ENCODE measurements at places on chromosomes 16 and 17.

GRCh38 chr16:71855937-71856662 lies 10.3 kb downstream of the ATXN1L start:
- DNase-seq = no peak

- DNase-seq = no peak
Observed at GRCh38 chr16:66484453-66485213, 57.5 kb downstream of the BEAN1 start.

GRCh38 chr17:56641373-56641772 lies 47.9 kb downstream of the NOG start:
- no peak for DNase-seq

- DNase-seq = no peak
Observed at GRCh38 chr16:23876256-23876896, 40.6 kb downstream of the PRKCB start.

DNA sequence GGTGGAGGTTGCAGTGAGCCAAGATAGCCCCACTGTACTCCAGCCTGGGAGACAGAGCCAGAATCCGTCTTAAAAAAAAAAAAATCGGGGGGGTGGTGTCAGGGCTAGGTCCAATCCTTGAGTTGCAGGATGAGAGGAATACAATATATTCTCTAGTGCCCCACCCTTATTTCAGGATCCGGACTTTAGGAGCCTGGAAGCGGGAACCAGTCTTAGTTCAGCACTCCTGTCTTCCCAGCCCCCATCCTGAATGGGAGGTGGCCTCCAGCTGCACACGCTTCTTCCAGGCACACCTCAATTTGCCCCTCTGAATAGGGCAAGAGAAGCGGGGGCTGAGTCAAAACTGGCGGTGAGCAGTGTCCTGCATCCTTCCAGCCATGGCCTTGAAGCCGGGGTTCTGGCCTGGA lies 1.6 kb downstream of the FHOD1 start:
- DNase-seq = no peak

DNA sequence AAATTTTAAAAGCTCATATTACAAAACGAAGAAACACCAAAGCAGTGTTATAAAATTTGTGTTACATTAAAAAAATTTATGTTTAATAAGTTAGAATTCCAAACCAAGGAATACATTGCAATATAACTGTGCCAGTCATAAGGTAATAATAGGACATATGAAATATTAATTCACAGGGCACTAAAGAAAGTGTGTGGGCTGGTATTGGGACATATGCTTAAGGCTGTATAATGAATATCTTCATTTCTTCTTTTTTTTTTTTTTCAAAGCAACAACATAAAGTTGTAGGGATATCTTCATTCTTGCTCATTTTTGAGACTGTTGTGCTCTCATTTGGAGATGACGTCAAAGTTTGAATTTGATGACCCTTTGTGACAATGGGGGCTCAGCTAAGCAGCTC lies 17.5 kb upstream of the FBXO47 start:
- no peak for DNase-seq

DNA sequence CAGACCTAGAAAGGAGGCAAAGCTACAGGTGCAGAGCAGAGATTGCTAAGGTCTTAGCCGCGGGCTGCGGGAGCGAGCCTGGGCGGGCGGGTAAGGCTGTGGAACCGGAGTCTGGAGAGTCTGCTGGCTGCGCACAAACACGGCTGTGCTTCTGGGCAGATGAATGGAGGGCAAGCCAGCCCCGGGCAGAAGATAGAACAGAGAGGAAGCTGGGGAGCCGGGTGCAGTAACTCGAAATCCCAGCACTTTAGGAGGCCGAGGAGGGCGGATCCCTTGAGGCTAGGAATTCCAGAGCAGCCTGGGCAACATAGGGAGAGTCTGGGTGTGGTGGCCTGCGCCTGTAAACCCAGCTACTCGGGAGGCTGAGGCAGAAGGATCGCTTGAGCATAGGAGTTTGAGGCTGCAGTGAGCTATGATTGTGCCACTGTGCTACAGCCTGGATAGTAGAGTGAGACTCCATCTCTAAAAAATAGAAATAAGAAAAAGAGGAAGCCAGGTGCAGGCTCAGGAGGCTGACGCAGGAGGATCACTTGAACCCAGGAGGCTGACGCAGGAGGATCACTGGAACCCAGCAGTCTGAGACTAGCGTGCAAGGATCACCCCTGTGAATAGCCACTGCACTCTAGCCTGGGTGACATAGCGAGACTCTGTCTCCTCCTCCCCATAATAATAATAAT lies 56.3 kb downstream of the PITPNC1 start:
- DNase-seq = no peak

DNA sequence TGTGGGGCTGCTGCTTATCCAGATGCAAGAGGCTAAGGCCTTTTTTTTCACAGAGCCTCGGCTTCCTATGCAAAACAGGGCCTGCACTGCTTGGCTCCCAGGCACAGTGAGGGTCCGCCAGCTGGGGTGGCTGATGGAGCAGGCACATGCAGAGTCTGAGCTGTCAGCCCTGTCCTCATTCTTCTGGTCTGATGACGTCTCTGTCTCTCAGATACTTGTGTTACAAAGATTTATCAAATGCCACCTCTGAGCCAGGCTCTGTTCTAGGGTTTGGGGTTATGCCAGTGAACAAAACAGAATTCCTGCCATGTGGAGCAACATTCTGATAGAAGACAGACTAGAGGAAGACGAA lies 4.8 kb downstream of the RNF40 start:
- no peak for DNase-seq

GRCh38 chr16:60929-61878 lies 7.6 kb downstream of the SNRNP25 start:
- no peak for DNase-seq

DNA sequence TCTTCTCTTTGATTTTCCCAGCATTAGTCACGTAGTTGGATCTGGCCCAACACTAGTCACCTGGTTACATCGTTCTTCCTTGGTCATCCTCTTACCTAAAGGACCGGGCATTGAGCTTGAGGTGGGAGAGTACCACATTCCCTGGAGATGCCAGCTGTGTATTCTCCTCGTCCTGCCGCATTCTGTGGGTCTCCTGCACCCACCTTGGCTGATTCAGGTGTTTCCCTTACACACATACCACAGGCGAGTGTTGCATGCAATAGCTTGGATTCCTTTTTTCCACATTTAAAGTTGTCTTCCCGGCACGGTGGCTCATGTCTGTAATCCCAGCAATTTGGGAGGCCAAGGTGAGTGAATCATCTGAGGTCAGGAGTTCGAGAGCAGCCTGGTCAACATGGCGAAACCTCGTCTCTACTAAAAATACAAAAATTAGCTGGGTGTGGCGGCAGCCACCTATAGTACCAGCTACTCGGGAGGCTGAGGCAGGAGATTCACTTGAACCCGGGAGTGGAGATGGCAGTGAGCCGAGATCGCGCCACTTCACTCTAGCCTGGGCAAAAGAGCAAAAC lies 21.6 kb upstream of the CLEC18C start:
- no peak for DNase-seq

DNA sequence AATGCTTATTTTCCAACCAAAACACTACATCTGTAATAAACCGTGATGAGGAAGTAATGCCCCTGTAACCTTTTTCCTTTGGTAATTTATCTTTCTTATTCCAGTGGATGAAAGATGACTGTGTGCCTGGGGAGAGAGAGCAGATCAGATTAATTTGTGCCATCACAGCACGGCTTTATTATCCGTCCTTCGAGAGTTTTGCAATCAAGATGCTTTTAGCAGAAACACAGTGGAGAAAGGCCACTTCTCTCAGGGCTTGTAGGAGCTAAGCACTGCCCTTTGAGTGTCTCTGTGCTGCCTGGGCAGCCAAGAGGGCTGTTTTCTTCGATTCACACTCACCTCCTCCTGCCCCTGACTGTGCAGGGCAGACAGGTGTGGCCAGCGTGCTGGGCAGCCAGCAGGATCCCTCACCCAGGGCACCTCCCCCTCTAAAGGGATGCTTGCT lies 190.2 kb downstream of the PRKCA start:
- DNase-seq = no peak

DNA sequence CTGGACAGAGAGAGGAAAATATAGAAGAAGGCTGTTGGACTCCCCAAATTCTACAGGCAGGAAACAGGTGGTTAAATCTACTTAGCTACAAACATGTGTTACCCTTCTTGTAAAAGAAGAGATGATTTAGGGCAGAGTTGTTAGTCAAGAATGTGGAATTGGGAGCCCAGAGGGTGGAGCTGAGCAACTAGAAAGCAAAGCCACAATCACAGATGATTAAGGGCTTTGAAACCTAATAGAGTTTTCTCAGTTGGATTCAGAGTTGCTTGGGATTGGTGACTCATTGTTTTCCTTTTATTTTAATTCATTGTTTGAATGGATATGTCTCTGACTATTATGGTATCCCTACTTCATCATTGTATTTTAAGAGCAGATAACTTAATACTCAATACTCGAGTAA lies 6.2 kb downstream of the ACSM5 start:
- no peak for DNase-seq

- no peak for DNase-seq
Observed at GRCh38 chr17:18246880-18247612, 11.5 kb downstream of the FLII start.

DNA sequence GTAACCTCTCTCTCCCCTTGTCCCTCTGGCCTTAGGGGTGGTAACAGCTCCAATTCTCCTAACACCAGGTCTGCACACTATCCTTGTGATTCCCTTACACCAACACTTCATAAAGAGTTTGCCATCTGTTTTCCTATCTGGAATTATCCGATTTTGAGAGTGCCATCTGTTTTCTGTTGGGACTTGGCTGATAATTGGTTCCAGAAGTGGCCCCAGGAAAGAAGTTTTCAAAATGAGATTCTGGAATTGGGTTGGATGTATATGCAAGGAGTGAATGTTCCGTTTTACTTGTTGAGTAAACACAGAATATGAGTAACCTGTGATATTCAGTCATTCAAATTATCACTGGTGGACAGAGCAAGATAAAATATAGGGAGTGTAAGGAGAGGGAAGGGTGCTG lies 134.1 kb upstream of the HS3ST3A1 start:
- no peak for DNase-seq

DNA sequence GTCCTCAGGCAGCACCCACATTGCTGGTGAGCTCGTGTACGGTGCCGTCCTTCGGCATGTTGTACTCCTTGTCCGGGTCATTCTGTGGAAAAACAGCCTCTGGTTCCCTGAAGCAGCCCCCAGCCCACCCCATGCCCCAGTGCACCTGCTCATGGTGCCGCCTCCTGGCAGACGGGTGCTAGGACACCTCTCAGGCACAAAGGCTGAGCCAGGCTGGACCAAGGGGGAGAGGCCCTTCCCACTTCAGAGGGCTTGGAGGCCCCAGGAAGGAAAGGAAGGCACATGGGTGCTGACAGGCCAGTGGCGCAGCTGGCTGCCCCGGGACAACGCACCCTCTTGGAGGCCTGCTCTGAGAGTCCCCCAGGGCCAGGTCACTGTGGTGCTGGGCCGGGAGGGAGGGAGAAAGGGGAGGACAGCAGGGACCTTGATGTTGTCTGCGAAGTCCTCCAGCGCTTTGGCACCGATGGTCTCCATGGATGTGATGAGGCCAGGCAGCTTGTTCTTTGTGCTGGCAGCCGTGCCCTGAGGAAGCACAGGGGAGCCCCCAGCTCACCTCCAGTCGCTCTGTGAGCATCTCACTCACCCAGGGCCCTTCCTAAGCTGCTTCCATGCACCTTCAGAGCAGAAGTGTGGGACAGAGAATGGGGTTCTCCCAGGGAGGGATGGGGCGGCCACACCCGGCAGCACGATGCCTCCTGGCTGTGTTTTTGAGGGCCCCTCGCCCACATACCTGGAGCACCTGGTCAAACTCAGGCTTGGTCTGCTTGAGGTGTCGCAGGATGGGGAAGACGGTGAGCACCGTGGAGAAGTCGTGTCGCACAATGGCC lies 9.3 kb downstream of the ZACN start:
- DNase-seq = no peak

- DNase-seq = no peak
Observed at GRCh38 chr17:6514371-6514770, 42.0 kb downstream of the PITPNM3 start.

DNA sequence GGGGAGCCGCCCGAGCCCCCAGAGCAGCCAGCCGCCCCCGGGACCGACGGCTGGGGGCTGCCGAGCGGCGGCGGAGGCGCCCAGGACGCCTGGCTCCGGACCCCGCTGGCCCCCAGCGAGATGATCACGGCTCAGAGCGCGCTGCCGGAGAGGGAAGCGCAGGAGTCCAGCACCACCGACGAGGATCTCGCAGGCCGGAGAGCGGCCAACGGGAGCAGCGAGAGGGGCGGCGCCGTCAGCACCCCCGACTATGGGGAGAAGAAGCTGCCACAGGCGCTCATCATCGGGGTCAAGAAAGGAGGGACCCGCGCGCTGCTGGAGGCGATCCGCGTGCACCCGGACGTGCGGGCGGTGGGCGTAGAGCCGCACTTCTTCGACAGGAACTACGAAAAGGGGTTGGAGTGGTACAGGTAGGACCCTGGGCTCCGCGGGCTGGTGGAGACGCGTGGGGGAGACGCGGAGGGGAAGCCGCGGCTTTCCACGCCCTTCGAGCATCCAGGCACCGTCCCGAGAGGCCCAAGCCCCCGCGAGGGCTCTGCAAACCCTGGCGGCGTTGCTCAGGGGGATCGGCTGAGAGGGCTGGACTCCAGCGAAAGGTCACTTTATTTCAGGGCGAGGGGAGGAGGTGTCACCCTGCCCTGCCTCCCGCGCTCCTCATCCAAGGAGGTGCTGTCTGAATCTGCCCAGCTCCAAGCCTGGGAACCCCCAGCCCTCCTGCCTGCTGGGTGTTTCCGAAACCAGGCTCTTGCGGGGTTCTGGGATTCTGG lies 1.2 kb downstream of the HS3ST4 start:
- DNase-seq = no peak

- DNase-seq = peak; percentile 14
Observed at GRCh38 chr17:8016632-8017424, 14.4 kb downstream of the GUCY2D start.

DNA sequence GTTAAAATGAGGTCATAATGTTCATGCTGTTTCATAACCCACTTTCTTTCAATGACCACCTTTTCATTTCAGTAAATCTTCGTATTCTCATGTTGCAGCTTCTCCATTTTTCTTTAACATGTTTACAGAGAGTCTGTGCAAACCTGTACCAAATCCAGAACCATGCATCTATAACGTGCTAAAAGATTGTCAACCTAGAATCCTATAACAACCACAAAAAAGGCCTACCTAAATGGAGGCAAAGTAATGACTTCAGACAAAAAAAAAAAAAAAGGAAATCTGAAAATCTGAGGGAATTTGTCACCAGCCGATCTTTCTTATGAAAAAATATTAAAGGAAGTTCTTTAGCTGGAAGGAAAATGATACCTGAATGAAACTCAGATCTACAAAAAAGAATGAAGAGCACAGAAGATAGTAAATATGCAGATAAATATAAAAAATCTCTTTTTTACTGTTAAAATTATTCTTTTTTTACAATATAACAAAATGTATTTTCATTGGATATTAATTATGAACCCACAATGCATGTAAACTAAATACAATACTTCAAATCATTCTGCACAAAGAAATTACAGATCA lies 1.4 kb upstream of the SLFN11 start:
- DNase-seq = no peak

DNA sequence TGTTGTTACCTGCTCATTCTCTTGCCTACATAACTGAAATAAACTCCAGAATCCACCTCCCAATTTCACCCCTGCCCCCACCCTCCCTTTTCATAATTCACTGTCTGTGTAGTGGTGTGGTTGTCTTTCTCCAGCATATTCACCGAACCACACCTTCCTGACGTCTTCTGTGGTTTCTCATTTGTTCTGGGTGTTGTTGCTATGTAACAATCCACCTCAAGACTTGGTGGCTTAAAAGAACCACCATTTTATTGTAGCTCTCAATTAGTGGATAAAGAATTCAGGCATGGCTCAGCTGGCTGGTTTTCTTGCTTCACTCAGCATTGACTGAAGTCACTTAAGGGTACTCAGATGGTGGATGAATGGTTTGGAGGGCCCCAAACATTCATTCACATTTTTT lies 229.8 kb downstream of the MAF start:
- no peak for DNase-seq

- no peak for DNase-seq
Observed at GRCh38 chr17:63274146-63274545, 172.0 kb downstream of the CYB561 start.

Data from activated T-cell treated with anti-CD3 and anti-CD28 coated beads for 4 hours (primary cell).